ENCODE measurements at places on chromosomes 3 and 15. TPM values are rescaled to one million over a fixed set of nuclear protein-coding genes. Genes with fewer than 3 reads are reported as not detected.

- no peak for DNase-seq
Observed at GRCh38 chr3:126895178-126896066, 87.5 kb upstream of the PLXNA1 start.

The CHDH gene
- 3.3 TPM for total RNA-seq

DNA sequence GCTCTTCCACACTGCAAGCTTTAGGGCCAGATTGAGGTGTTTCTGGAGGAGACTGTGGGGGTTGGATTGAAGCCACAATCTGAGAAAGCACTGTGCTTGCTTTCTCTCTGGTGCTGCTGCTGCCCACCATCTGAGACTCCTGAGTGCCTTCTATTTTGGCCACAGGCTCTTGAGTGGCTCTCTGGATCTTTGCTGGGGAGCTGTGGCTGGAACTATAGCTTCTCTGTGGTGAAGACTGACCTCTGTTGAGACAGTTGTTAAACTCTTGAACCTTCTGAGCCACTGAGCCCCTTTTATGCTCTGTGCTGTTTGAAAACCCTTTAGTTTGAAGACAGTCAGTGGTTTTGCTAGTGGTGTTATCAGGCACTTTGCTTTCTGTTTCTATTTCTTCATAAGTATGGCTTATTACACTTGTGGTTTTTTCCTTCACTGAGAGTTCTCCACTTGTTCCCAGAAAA, 108.7 kb upstream of the TSPAN3 start:
- no peak for DNase-seq

GRCh38 chr15:50774450-50774849, 8.9 kb upstream of the SPPL2A start:
- DNase-seq, result no peak

The PROK2 gene
- not detected for total RNA-seq

- no peak for DNase-seq
Observed at GRCh38 chr3:117398141-117398899, 688.7 kb downstream of the TUSC7 start.

DNA sequence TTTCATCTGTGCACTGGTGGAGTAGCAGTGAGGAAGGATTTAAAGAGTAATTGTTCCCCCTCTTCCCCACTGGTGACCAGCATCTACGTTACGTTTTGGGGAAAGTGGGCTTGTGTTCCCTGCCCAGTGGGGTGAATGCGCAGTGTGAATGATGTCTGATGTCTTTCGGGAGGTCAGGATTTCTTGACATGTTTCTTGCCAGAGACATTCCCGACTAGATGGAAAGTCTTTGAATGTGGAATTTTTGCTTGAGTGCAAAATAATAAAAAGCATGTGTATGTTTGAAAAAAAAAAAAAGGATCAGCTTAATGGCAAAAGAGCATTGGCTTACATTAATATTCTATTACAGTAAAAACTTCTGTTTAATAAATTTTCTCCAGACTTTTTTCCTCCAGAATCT, 632.2 kb downstream of the FOXP1 start:
- no peak for DNase-seq

DNA sequence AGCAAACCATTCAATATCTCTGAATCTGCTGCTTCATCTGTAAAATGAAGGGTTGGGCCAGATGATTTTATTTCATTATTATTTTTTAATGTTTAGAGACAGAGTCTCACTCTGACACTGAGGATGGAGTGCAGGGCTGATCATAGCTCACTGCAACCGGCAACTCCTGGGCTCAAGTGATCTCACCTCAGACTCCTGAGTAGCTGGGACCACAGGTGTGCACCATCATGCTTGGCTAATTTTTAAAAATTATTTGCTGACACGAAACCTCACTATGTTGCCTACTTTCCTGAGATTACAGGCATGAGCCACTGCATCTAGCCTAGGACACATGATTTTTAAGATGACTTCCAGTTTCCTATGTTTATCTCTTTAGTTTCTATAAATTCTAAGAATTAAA, 105.8 kb downstream of the P3H2 start:
- no peak for DNase-seq

DNA sequence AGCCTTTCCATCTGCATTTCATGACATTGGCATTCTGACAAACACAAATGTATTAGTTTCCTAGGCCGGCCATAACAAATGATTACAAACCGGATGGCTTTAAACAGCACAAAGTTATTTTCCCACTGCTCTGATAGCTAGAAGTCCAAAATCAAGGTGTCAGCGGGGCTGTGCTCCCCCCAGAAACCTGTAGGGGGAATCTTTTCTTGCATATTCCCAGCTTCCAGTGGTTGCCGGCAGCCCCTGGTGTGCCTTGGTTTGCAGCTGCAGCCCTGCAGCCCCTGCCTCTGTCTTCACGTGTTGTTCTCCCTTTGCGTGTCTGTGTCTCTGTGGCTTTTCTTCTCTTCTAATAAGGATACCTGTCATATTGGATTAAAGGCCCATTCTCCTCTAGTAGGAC, 79.0 kb upstream of the CDV3 start:
- no peak for DNase-seq

GRCh38 chr3:188760408-188760807, 411.4 kb upstream of the TPRG1 start:
- DNase-seq, result no peak

DNA sequence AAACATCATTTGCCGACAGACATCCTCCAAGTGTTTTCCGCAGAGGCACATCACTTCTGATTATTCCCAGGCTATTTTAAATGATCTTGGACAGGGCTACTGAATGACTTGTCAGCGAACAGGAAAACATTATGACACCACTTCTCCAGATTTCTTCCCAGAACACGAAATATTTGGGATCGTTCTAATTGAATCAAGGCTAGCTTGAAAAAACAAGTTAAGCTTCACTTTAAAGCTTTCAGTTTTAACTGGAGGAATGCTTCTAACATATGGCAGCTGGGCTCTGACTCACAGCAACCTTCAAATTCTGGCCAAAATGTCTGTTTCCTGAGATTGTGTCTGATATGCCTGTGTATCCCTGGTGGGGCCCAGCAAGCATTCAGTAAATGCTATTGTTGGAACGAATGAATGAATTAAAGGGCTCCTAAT, 127.0 kb upstream of the ICE2 start:
- DNase-seq, result no peak

DNA sequence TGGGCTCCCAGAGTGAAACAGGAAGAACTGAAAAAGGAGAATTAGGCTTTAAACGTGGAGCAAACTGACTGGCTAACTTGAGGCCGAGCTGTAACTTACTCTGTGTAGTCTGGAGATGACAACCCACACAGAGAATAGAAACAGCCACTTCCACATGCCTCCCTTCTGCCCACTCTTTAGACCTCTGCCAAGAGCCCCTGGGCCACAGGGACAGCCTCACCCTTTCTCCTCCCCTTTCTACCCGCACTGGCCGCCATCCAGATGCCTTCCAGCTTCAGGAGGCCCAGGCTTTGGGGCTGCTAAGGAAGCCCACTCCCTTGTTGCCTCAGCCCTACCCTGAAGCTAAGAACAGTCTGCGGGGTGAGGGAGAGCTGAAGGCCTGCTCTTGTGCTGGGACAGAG, 6.8 kb downstream of the ARHGAP31 start:
- DNase-seq, result no peak

DNA sequence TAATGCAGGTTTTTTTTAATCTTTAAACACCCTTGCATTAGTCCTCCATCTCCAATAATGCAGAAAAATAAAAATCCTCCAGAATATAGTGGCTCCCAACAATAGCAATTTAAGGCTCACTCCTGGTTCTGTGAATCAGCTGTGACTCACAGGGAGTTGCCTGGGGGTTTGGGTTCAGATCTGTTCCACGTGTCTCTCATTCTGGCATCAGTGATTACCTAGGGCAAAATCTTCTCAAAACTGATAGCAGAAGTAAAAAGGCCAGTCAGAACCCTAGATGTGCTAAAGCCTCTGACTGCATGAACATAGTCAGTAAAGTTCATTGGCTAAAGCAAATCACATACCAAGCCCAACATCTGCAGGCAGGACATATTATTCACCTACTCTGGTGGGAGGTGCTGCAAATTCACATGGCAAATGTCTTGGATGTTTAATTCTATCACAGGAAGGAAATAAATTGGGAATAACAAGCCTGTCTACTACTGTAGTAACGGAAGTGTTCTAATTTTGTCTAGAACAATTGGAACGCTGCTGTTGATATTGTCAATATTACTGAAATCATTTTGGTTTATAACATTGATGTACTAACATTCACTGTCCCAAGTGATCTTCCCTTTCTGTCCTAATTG, 364.1 kb upstream of the CNTN4 start:
- DNase-seq, result no peak
